T-helper 9 cell (primary cell): ENCODE measurements at places on chromosomes 1 and 21.

DNA sequence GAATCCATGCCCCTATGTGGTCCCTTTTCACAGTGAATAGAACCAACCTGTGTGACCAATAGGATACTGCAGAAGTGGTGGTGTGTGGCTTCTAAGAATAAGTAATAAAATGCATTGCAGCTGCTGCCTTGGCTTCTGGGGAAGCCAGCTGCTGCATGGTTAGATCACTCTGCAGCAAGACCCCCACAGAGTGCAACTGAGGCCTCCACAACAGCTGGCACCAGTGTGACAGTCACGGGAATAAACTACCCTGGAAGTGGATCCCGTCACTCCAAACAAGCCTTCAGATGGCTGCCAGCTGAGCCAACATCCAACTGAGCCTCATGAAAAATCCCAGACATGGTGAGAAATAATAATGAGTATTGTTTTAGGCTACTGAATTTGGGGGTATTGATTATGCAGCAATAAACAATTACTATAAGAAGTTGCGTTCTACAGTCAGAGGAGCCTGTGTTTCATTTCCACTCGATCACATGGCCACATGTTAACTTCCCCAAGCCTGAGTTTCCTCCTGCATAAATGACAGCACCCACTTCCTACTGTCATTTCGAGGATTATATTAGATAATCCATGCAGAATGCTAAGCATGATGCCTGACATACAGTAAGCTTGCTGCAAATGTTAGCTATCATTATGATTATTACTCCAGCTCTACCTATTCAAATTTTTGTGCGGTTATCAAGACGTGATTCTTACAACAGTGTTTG lies 20.8 kb upstream of the COG2 start:
- no peak for DNase-seq

GRCh38 chr1:228987286-228987685 lies 252.0 kb downstream of the RHOU start:
- no peak for DNase-seq

DNA sequence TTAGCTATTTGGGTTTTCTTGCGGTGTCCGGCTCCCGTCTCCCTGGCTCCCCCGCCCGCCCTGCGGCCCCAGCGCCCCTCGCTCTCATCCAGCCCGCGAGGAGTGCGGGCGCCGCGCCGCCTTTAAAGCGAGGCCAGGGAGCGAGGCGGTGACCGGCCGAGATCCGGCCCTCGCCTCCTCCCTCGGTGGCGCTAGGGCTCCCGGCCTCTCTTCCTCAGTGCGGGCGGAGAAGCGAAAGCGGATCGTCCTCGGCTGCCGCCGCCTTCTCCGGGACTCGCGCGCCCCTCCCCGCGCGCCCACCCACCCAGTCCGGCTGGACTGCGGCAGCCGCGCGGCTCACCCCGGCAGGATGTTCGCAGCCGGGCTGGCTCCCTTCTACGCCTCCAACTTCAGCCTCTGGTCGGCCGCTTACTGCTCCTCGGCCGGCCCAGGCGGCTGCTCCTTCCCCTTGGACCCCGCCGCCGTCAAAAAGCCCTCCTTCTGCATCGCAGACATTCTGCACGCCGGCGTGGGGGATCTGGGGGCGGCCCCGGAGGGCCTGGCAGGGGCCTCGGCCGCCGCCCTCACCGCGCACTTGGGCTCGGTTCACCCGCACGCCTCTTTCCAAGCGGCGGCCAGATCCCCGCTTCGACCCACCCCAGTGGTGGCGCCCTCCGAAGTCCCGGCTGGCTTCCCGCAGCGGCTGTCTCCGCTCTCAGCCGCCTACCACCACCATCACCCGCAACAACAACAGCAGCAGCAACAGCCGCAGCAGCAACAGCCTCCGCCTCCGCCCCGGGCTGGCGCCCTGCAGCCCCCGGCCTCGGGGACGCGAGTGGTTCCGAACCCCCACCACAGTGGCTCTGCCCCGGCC lies 492 bp downstream of the HLX start:
- DNase-seq: no peak

DNA sequence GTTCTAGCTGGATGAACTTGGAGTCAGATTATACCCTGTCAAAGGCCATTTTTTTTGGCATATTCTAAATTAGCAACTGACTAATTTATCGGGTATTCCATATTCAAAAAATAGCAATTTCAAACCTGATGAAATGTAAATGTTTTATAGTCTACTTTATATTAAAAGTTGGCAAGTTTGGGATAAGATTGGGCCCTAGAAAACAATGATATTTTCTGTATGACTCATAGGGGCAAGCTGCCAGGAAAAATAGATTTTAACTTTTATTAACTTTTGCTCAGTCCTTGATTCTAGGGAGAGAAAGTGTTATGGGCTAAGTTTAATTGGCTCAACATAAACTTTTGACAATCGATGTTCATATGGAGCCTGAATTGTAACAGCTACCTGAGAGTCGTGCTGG lies 576.9 kb upstream of the B3GALT2 start:
- DNase-seq: no peak

DNA sequence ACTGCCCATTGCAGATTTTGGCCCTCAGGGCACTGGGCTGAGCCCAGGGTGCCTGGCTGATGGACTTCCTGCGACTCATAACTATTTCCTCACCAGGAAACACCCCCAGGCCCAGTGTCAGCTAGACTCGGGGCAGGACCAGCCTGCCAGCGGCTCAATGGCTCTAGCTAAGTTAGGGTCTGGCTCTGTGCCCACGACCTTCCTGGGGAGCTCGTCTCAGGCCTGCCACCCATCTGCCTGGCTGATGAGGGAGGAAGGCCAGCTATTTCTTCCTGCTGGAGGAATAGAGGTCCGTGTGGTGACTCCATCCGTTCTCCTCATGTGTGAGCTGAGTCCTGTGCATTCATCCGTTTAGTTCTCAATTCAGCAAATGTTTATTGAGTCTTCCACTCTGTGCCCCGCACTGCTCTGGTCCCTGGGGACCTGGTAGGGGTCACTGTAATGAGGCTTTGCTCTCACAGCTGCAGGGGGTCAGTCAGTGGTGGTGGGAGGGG lies 44.5 kb downstream of the KIRREL1 start:
- DNase-seq: no peak

DNA sequence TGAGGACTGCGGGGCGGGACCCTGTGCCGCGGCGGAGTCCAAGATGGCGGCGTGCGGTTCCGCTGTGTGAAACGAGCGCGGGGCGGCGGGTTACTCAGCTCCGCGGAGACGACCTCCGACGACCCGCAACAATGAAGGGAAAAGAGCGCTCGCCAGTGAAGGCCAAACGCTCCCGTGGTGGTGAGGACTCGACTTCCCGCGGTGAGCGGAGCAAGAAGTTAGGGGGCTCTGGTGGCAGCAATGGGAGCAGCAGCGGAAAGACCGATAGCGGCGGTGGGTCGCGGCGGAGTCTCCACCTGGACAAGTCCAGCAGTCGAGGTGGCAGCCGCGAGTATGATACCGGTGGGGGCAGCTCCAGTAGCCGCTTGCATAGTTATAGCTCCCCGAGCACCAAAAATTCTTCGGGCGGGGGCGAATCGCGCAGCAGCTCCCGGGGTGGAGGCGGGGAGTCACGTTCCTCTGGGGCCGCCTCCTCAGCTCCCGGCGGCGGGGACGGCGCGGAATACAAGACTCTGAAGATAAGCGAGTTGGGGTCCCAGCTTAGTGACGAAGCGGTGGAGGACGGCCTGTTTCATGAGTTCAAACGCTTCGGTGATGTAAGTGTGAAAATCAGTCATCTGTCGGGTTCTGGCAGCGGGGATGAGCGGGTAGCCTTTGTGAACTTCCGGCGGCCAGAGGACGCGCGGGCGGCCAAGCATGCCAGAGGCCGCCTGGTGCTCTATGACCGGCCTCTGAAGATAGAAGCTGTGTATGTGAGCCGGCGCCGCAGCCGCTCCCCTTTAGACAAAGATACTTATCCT lies 430 bp downstream of the RBM15 start:
- DNase-seq: peak; percentile 47

DNA sequence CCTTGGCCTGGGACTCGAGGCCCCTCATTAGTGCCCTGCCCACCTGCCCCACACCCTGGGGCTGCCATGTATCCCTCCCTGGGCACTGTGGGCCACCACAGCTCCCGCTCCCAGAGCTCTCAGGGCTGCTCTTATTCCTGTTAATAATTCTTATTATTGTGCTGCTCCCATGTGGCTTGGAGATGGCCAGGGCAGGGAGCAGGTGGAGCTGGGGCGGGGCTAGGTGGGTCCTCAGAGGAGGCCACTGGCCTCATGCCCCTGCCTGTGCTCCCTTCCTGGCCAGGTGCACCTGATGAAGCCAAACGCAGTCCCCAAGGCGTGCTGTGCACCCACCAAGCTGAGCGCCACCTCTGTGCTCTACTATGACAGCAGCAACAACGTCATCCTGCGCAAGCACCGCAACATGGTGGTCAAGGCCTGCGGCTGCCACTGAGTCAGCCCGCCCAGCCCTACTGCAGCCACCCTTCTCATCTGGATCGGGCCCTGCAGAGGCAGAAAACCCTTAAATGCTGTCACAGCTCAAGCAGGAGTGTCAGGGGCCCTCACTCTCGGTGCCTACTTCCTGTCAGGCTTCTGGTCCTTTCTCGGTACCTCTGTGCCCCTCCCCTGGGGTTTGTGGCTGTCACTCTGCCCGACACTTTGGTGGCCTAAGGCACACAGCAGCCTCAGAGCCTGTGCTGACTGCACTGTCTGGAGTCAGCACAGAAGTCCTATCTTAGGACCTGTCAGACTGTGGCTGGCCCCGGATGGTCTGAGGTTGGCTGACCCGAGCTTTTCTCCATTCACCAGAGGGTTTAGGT lies 34.1 kb downstream of the BMP8A start:
- DNase-seq: no peak

DNA sequence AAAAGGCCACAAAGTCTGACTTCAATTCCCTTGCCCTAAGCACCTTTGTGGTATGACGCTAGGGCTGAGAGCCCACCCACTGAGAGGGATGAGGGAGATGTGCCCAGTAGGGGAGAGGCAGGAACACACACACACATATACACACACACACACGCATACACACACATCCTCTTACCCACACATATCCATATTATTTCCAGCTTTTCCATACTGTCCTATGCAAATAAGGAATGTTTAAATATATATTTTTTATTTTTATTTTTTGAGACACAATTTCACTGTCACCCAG lies 3.0 kb downstream of the RAB25 start:
- DNase-seq: no peak

- no peak for DNase-seq
Measured at GRCh38 chr21:40021558-40022351, 154.5 kb downstream of the PCP4 start.

GRCh38 chr1:32048440-32048839 lies 24.3 kb upstream of the TMEM39B start:
- DNase-seq: no peak

DNA sequence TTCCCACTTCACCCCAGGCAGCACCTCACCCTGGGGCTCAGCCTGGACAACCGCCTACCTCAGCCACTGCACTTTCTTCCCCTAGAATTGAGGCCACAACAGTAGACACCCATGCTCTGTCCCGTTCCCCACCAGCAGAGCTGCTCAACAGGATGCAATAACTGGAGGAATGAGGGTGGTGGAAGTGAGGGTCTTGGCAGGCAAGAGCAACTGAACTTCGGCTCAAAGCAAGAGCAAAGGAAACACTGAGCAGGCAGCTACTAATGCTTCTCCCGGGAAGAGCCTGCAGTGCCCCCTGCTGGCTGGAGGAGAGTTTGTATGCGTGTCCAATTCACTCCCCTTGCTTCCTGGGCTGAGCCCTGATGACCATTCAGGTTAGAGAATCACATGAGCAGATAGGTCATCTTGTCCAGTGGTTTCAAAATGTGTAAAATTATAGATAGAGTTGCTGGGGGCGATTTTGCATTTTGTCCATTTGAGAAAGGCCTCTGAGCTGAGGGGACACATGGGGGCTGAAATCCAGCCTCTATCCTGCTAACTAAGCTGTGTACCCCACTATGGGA lies 13.9 kb downstream of the NT5C1A start:
- DNase-seq: peak; percentile 49

DNA sequence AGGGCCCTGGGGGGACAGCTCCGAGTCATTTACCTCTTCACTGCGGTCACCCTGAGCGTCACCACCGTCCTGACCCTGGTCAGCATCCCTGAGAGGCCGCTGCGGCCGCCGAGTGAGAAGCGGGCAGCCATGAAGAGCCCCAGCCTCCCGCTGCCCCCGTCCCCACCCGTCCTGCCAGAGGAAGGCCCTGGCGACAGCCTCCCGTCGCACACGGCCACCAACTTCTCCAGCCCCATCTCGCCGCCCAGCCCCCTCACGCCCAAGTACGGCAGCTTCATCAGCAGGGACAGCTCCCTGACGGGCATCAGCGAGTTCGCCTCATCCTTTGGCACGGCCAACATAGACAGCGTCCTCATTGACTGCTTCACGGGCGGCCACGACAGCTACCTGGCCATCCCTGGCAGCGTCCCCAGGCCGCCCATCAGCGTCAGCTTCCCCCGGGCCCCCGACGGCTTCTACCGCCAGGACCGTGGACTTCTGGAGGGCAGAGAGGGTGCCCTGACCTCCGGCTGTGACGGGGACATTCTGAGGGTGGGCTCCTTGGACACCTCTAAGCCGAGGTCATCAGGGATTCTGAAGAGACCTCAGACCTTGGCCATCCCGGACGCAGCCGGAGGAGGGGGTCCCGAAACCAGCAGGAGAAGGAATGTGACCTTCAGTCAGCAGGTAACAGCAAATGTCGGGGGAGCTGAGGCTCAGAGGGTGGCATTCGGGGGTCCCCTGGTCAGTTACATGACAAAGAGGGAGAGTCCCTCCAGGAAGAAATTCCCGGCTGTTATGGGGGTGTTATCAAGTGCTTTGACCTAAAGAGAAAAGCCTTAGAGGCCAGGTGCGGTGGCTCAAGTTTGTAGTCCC lies 12.6 kb downstream of the SLC45A1 start:
- no peak for DNase-seq

GRCh38 chr1:160777486-160778089 lies 18.4 kb upstream of the LY9 start:
- peak; percentile 25 for DNase-seq

GRCh38 chr1:44946725-44947062 lies 39.7 kb downstream of the EIF2B3 start:
- no peak for DNase-seq

DNA sequence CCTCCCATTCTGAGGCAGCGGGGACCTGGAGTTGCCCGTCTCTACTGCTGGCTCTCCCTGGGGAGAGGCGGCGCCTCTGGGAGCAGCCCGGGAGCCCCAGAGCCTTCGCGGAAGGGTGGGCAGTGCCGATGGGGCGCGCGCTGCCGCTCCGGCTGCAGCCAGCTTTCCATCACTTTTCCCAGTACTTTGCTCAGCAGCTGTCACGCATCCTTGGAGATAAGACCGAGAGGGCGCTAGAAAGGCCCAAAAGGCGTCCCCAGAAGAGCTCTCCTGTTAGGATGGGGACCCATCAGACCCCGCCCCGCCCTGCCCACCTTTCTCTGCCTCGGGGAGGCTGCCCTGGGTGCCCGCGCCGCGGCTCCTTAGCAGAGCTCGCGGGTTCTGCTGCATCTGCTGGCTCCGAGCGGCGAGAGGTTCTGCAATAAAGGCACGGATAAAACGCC lies 534 bp downstream of the KCNH1 start:
- DNase-seq: no peak

- no peak for DNase-seq
Measured at GRCh38 chr1:45589861-45590260, 6.0 kb downstream of the NASP start.

GRCh38 chr1:67717876-67718275 lies 32.9 kb downstream of the GADD45A start:
- DNase-seq: no peak

- no peak for DNase-seq
Measured at GRCh38 chr1:108679586-108680213, 12.4 kb upstream of the PRPF38B start.

- no peak for DNase-seq
Measured at GRCh38 chr1:156842618-156843300, 16.2 kb downstream of the INSRR start.

- no peak for DNase-seq
Measured at GRCh38 chr1:10730985-10731384, 65.5 kb downstream of the CASZ1 start.
